ENCODE measurements at places on chromosomes 6 and 20.

- no peak for DNase-seq
Measured at GRCh38 chr20:13494019-13494418, 144.7 kb downstream of the TASP1 start.

DNA sequence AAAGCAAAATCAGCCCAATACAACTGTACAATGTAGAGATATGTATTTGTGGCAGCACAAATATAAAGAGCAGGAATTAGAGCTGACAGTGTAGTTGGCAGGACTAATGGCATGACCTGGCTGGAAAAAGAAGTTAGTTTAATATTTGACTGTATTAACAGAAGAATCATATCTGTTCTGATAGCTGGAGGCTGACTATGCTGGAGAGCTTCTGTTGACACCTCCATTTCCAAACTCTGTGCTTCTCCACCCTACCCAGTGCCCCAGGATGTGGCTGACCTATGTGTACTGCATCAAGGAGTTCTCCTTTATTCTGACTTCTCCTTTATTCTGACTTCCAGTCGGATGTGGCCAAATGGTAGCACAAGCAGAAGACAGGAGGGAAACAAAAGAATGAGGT, 299.3 kb downstream of the PKHD1 start:
- no peak for DNase-seq

DNA sequence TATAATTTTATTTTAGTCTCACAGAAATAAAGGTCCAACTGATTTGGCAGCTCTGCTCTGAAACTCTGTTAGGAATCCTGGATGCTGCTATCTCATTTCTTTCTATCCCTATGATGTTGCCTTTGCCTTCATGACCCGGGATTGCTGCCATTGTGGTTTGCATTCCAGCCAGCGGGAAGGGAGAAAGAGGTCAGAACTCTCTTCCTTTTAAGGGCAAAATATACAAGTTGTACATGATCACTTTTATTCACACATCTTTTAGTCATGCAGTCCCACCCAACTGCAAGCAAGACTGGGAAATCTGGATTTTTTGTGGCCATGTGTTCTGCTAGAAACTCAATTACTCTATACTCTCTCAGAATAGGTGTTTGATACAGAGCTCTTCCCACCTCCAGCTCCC, 263.1 kb upstream of the ZFP64 start:
- peak; percentile 17 for DNase-seq

- DNase-seq, result no peak
Measured at GRCh38 chr6:52877168-52877567, 32.3 kb downstream of the GSTA3 start.

- DNase-seq, result peak; percentile 96
Measured at GRCh38 chr6:3825851-3826581, 23.2 kb upstream of the FAM50B start.

- DNase-seq, result no peak
Measured at GRCh38 chr6:170125456-170126300, 165.2 kb downstream of the DLL1 start.

- no peak for DNase-seq
Measured at GRCh38 chr6:136717716-136717990, 74.6 kb downstream of the MAP3K5 start.

DNA sequence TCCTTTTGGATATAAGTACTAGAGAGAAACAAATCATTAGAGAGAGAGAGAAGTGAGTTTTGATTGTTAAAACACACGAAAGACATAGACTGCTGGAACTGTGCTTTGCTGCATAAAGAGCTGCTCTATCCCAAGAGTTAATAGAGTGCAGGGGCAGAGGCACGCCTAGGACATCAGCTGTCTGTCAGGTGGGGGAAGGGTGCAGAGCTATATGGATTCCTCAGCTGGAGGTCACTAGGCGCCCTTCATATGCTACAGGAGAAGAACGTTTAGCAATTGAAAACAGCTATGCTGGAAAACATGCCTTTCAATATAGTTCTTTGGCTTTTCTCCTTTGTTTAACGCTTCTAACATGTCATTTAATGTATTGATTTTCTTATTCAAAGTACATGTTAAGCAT, 169.0 kb upstream of the MCHR2 start:
- no peak for DNase-seq

GRCh38 chr6:161482517-161482858, 208.6 kb upstream of the AGPAT4 start:
- DNase-seq, result no peak

- DNase-seq, result no peak
Measured at GRCh38 chr6:127131275-127131674, 12.8 kb downstream of the RSPO3 start.

DNA sequence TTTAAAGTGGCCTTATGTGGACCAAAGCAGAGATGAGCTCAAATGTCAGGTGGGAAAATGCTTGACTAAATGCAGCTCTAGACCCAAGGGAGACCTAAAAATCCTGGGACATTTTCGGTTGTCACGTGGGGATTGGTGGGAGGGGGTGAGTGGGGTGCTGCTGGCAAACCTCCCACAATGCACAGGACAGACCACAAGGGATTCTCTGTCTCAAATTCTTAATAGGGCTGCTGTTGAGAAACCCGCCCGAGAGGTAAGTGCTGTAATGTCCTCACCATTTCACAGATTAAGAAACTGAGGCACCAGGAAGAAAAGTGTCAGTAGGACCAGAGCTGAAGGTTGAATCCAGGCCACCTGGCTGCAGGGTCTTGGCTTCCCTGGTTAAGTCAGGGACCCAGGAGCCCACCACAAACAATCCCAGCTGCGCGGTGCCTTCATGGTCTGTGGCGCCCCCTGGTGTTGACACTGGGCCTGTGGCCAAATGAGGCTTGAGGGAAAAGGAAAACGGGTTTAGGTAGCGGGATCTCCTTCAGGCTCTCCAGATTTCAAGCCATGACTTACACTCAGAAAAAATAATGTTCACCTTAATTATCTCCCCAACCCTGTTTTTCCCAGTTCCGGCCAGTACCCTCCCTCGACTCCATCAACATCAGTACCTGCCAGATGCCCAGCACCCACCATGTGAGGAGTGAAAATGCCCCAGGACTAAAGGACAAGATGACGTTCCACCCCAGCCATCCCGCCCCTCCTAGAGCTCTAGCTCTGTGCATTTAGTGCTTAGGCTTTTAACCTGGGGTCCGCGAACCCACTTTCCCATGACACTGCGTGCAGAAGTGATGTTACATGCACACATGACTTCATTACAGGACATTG, 7.2 kb downstream of the HLA-G start:
- DNase-seq, result no peak

GRCh38 chr6:71194724-71195123, 93.9 kb upstream of the OGFRL1 start:
- DNase-seq, result peak; percentile 9

DNA sequence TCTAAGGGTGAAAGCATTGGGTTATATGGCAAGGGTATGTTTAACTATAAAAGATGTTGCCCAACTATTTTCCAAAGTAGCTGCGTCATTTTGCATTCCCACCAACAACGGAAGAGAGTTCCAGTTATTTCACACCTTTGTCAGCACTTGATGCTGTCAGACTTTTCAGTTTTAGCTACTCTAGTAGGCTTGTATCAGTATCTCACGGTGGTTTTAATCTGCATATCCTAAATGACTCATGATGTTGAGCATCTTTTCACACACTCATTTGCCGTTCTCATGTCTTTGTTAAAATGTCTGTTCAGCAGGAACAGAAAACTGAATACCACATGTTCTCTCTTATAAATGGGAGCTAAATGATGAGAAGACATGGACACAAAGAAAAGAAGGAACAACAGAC, 122.3 kb downstream of the RNASET2 start:
- no peak for DNase-seq

DNA sequence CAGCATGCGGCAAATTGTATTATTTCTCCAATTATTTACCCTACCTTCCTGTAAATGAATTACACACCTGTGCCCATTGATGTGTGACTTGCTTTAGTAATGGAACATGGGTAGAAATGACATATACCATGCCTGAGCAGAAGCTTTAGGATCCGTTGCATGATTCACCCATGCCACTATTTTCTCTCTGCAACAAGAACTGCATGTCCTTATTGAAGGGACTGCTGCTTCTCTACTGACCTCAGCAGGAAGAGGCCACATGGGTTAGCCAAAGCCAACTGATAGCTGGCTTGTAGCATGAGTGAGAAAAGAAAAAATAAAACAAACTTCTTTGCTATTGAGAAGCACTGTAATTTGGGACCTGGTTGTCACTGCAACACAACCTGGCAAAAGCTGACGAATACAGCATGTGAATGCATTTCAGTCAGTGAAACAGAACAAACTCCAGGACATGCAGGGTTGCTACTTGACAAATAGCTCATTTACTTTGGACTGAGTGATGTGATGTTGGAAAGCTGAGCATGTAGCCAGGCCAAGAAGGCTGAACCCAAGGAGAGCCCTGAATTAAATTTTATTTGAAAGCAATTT, 99.2 kb downstream of the BCAS1 start:
- DNase-seq, result no peak

GRCh38 chr6:114323784-114324183, 19.0 kb downstream of the HS3ST5 start:
- DNase-seq, result no peak

- DNase-seq, result peak; percentile 63
Measured at GRCh38 chr20:52083627-52084232, 107.8 kb downstream of the ZFP64 start.

DNA sequence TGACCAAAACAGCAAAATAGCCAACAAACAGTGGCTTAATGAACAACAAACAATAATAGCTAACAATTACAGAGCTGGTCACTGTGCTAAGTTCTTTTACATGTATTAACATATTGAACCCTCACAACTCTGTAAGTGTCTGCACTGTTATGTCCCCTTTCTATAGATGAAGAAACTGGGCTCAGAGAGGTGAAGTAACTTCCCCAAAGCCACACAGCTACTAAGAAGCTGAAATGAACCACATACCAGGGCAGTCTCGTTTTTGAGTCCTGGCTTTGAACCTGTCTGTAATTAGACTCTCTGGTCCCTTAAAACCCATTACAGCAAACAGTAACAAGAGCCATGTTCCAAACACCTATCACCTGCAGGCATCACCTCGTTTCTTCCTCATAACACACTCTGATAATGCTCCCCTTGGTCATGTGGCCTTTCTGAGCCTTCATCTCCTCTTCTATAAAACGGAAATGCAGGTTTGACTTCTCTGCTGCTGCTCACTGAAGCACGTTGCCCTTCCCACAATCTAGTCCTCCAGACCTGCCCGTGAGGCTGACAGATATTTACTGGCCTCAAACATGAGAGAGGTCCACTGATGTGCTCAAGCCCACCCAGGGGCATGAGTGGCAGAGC, 23.3 kb downstream of the KCNK15 start:
- DNase-seq, result no peak

DNA sequence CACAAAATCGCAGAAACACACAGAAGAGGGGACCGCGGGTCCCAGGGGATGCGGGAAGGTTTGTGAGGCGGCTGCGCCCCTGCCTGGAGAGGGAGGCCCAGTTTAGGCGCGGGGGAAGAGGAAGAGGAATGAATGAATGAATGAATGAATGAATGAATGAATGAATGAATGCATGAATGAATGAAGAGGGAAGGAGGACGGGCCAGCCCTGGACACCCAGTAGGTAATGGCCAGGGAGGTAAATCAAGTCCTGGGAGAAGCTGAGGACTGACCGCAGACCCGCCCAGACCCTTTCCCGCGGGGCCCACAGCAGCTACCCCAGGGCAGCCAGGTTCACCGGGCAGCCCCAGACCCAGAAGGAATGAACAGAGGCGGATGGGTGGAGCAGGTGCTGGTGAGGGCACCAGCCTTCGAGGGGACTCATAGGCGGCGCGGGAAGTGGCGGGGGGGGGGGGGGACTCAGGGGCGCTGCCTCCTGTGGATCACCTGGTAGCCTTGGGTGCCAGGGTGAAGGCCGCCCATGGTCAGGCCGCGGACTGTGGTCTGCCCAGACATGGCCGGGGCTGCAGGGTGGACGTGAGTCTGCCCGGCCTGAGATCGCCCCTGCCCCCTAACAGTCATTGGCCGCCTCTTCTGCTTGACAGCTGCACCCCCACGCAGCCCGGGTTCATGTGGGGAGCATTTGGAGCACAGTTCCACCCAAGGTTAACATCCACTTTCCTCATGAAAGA, 192.0 kb upstream of the PDE10A start:
- DNase-seq, result no peak

DNA sequence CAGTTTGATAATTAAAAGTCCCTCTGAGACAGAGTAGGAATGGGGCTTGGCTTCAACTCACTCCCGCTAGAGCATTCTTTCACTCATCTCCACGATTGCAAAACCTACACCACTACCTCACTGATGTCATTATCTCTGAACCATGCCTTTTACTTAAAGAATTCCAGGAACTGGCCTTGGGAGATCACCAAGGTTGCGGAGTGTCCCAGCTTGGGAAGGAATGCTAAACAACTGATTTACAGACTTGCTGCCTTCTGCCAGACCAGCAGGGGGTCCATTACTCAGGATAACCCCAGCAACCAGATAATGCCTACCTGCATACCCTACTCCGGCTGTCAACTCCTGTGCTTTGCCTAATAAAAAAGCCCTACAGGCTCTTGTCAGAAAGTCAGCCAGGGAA, 102.2 kb upstream of the RALGAPA2 start:
- DNase-seq, result no peak

DNA sequence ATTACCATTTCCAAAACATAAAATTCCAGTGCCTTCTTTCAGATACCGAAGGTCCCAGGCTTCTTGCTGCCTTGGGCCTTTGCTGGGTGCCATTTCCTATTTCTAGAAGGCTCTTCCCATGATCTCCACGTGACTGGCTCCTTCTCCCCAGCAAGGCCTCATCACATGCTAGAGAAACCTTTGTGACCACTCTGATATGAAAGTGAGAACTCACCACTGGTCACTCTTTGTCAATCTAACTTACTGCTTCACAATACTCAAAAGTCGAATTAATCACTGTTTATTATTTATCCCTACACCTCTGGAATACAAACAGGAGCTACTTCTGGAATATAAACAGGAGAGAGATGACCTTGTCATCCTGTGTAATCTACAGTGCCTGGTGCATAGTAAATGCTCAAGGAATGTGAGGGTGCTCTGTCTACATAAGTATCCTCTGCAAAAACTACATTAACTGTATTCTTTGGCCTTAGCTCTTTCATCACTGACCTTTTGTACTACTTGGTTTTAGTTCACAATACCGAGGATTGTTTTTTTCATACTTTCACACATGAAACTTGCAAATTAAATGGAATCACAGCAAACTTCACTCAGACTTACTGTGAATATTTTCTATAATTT, 1.6 kb downstream of the STX7 start:
- no peak for DNase-seq

- DNase-seq, result no peak
Measured at GRCh38 chr20:11210611-11211010, 536.8 kb upstream of the JAG1 start.

- no peak for DNase-seq
Measured at GRCh38 chr6:168155193-168155592, 76.2 kb upstream of the FRMD1 start.

- no peak for DNase-seq
Measured at GRCh38 chr6:71621918-71622519, 264.3 kb upstream of the RIMS1 start.

All from fibroblast of the conjunctiva (primary cell).